ENCODE measurements at places on chromosomes 3 and 15.

DNA sequence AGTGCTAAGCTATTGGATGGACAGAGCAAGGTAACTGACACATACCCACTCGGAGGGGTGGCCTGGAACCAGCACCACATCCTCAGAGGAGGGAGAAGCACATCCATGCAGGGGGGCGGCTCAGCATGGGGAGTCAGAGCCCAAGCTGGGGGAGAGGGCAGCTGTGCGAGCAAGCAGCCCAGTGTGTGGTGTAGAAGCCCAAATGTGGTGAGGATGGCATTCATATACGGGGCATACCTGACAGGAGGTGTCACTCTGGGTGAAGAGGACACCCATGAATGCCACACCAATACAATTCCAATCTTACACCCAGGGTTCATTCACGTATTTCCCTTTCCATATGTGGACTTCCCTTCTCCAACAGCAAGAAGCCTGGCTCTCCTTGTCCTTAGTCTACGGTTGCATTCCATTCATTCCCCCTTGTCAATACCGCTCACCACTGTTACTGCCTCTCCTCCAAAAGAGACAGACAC lies 58.7 kb upstream of the ACAN start:
- DNase-seq, result peak; percentile 22

DNA sequence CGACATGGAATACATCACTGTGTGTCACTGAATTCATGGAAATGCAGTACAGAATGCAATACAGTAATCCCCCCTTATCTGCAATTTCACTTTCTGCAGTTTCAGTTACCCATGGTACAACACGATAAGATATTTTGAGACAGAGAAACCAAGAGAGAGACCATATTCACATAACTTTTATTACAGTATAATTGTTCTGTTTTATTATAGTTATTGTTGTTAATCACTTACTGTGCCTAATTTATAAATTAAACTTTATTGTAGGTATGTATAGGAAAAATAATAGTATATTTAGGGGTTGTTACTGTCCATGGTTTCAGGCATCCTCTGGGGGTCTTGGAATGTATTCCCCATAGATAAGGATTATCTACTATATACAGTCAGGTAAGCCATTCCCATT lies 61.8 kb downstream of the MBNL1 start:
- DNase-seq, result no peak

DNA sequence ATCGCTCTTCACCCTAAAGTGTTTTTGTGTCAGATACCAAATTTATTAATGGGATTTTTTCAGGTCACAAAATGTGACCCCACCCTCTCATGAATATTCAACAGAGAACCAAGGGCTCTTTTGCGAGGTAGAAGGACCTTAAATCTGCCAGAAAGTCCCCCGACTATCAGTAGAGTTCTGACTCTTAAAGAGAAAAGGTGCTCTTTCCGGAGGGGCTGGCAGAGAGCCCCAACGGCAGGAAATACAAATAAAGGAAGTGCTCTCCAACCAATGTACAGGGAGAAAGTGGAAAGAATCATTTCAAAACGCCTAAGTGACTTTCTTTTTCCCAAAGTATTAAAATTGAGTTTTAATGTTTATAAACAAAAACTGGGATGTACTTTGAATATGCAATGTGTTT lies 517.2 kb downstream of the FOXP1 start:
- DNase-seq, result no peak

DNA sequence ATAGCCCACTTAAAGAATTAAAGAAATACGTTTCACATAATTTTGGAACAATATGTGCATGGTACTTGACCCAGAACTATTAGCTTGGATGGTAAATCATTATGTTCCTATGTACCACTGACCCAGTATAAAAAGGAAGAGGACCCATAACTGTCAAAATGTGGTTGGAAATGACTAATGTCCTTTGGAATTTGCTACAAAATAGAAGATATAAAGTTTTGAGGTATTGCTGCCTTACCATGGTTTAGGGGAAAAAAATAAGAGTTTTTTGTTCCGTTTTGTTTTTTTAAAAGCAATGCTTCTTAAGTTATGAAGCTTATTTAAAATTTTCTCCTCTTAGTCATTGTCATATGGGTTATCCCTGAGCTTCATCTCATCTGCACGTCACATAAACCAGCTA lies 15.8 kb upstream of the TFDP2 start:
- no peak for DNase-seq

DNA sequence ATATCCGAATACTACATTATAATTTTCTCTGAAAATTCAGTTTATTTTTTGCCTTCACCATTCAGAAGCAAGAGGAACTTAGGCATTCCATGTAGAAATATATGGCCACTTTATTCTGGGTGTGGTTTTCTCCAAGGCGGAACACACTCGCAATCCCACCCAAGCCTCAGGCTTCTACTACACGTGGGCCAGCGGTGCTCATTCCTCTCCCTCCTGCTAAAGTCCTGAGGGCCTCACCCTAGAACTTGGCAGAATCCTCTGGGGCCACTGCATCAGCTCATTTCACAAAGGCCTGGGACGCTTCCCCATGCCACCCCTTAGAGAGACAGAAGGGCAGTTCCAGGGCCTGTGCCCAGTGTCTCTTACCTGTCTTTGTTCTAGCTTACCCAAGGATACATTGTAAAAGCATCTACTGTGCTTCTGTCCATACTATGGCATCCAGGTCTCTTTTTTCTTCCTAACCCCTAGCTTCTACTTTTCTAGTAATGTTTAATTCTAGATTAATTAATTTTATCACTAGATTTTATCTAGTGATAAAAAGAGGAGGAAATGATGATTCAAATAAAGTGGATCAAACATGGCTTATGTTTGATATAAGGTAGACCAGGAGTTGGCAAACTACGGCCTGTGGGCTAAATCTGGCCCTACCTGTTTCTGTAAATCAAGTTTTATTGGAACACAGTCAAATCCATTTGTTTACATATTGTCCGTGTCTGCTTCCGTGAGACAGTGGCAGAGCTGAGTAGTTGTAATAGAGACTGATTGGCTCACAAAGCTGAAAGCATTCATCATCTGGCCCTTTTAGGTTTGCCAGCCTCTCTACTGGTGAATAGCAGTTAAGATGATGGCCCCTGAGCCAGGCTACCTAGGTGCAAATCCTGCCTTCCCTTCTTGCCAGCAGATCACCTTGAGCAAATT lies 29.8 kb downstream of the LARS2 start:
- DNase-seq, result no peak

DNA sequence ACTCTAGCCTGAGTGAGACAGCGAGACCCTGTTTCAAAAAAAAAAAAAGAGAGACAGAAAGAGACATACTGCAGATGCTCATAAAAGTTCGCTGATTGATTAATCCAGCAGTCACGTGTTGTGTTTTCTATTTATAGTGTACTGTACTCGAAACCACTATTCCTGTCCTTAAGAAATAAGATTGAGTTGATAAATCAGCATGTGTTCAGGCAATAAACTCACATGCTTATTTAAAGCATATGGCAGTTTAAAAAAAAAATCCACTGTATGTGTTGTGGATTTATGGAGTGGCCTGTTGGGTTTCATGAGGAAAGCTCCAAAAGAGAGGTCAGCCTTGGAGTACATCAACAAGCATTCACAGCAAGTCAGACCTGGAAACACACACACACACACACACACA lies 17.7 kb downstream of the RPL22L1 start:
- no peak for DNase-seq

- no peak for DNase-seq
Measured at GRCh38 chr15:66679061-66679656, 22.9 kb upstream of the SMAD6 start.

GRCh38 chr3:86942206-86942605 lies 48.7 kb downstream of the VGLL3 start:
- no peak for DNase-seq

All from GM03348 (cell line).